ENCODE measurements at places on chromosomes 7 and 10. TPM values are rescaled to one million over a fixed set of nuclear protein-coding genes. Genes with fewer than 3 reads are reported as not detected.

DNA sequence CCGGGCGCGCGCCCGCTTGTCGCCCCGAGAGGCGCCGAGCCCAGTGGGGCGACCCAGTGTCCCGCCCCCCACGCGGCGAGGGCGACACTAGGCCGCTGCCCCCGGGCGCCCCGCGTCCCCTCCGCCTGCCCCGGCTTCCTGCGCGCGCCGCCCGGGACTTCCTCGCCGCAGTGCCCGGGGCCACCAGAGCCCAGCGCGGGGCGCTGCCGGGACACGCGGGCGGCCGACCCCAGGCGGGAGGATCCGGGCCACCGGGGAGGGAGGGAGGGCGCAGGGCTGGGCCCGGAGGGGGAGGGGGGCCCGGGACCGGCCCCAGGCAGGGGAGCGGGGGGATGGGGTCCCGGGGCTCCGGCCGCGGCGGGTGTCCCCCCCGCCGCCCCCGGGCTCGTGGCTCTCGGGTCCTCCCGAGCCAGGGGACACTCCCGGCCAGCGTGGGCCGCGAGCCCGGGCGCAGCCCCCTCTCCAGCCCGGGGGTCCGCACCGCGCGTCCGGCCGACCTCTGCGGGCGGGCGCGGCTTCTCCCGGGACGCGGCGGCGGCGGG, 435 bp upstream of the PWWP2B start:
- DNase-seq = peak; percentile 75

The ZFAND4 gene
- total RNA-seq = 35.1 TPM

The ZPBP gene
- total RNA-seq = not detected

The LFNG gene
- total RNA-seq = 191 TPM

GRCh38 chr10:101250136-101250535, 20.9 kb upstream of the LBX1 start:
- no peak for DNase-seq
